ENCODE measurements at places on chromosomes 7 and 10. TPM values are rescaled to one million over a fixed set of nuclear protein-coding genes. Genes with fewer than 3 reads are reported as not detected.

Gene PARP12
- 30.8 TPM for polyA plus RNA-seq

Gene LLCFC1
- not detected for polyA plus RNA-seq

Gene VWA2
- not detected for polyA plus RNA-seq

Gene ATP6V0E2
- polyA plus RNA-seq, result 51.8 TPM

Gene A1CF
- polyA plus RNA-seq, result not detected

Gene LCOR
- 19.8 TPM for polyA plus RNA-seq

Gene AKR1E2
- polyA plus RNA-seq, result not detected

Gene SFMBT2
- 1.6 TPM for polyA plus RNA-seq

Gene PRF1
- polyA plus RNA-seq, result 24.3 TPM

Gene NYAP1
- polyA plus RNA-seq, result not detected
